LHCN-M2 (cell line): ENCODE measurements at places on chromosomes 2 and 18. TPM values are rescaled to one million over a fixed set of nuclear protein-coding genes. Genes with fewer than 3 reads are reported as not detected.

TGFA gene
- total RNA-seq: not detected in 2 replicates

SATB2 gene
- total RNA-seq: 9.6 and 10.3 TPM in 2 replicates

ADCYAP1 gene
- total RNA-seq: not detected in 2 replicates

ALPP gene
- total RNA-seq: not detected in 2 replicates

SPHKAP gene
- total RNA-seq: not detected in 2 replicates

RNF181 gene
- total RNA-seq: 235 and 236 TPM in 2 replicates

HOXD3 gene
- not detected in 2 replicates for total RNA-seq

GCKR gene
- total RNA-seq: 0.11 and 0.32 TPM in 2 replicates

DSEL gene
- total RNA-seq: 157 and 164 TPM in 2 replicates

EGR4 gene
- not detected in 2 replicates for total RNA-seq

CHRNG gene
- total RNA-seq: 0.83 and 5.5 TPM in 2 replicates

PAX8 gene
- total RNA-seq: 2.3 and 4.2 TPM in 2 replicates

PXDN gene
- 122 and 126 TPM in 2 replicates for total RNA-seq

PLEKHH2 gene
- total RNA-seq: 1.1 and 2.8 TPM in 2 replicates

OTOF gene
- total RNA-seq: 0.06 and 0.83 TPM in 2 replicates

GRCh38 chr2:37742286-37742685 is 70.8 kb upstream of the CDC42EP3 start:
- peak; percentile 54 for DNase-seq

GRCh38 chr18:75582406-75582821 is 154.9 kb upstream of the SMIM21 start:
- peak; percentile 97 for DNase-seq

DNA sequence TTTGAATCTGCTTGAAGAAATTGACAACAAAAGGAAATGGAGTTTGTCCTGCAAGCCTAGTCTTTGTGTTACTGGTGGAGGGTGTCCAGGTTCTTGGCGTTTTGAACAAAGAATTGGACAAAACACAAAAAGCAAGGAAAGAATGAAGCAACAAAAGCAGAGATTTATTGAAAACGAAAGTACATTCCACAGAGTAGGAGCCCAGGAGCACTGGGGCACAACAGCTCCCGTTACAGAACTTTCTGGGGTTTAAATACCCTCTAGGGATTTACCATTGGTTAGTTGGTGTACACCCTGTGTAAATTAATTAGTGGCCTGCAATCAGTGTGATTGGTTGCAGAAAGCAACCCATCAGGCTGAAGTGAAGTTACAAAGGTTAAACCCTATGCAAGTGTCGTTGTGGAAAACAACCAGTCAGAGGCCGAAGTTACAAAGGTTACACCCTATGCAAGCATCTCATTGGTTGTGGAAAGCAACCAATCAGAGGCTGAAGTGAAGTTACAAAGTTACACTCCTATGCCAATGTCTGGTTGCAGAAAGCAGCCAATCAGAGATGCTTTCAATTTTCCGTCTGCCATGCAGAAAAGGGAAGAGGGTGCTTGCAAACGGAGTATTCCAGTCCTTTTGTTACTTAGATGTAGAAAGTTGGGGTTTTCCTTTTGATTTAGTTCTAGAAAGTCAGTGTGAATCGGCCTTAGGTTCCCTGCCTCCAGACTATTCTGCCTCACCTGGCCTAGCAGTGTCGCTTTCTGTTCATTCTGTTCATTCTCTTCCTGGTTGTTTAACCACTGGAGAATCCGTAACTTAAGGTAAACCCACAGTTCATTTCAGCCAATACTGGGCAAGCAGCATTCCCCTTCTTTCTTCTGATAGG is 47.6 kb upstream of the PTH2R start:
- DNase-seq: no peak

GRCh38 chr2:62705859-62706720 is 577 bp downstream of the EHBP1 start:
- DNase-seq: peak; percentile 58

GRCh38 chr2:20625491-20626391 is 25.2 kb downstream of the HS1BP3 start:
- no peak for DNase-seq

DNA sequence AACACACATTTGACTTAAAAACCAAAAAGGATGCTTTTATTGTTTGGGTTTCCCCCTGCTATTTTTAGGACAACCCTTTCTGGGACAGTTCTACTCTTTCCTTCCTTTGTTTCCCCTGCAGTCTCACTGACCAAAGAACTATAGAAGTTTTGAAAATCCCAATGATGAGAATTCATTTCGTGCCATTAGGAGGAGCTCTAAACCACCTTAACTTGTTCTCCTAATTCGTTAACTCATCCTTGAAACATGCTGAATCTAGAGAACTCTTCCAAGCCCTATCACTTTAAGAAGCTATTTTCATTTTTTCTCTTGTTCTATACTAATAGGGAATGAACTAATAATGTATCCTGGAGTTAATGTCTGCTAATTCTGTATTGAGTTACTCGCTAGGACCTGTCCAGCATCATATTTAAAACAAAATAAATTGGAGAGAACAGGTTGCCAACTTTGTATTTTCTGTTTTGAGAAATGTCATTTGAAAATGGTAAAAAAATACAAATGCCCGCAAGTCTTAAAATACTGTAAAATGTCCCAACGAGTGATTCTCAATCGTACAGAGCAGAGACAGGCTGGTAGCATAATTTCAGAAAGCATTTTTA is 62.9 kb downstream of the AFTPH start:
- DNase-seq: peak; percentile 51

- DNase-seq: no peak
Observed at GRCh38 chr2:219309278-219309677, at the start of gene PTPRN. Gene PTPRN, minus strand, starts transcription at chr2:219309401. Its CDS starts 69 bp downstream, at chr2:219309332.

DNA sequence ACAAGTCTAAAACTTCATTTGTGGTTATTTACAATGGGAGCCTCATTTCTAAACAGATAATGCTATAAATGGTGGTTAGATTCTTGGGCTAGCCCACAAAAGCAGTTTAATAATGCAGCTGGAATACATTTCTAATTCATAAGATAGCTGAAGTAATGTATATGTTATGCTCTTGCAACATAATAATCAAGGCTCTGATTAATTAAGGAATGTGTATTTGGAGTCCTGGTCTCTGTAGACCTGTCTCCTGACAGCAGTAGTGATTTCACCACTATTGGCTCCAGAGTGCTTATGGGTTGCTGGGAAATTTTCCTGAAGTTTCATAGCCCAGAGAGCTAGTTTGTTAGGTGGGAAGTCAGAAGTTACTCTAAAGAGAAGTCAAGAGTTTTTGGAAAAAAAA is 21.3 kb upstream of the CDC42EP3 start:
- DNase-seq: no peak

DNA sequence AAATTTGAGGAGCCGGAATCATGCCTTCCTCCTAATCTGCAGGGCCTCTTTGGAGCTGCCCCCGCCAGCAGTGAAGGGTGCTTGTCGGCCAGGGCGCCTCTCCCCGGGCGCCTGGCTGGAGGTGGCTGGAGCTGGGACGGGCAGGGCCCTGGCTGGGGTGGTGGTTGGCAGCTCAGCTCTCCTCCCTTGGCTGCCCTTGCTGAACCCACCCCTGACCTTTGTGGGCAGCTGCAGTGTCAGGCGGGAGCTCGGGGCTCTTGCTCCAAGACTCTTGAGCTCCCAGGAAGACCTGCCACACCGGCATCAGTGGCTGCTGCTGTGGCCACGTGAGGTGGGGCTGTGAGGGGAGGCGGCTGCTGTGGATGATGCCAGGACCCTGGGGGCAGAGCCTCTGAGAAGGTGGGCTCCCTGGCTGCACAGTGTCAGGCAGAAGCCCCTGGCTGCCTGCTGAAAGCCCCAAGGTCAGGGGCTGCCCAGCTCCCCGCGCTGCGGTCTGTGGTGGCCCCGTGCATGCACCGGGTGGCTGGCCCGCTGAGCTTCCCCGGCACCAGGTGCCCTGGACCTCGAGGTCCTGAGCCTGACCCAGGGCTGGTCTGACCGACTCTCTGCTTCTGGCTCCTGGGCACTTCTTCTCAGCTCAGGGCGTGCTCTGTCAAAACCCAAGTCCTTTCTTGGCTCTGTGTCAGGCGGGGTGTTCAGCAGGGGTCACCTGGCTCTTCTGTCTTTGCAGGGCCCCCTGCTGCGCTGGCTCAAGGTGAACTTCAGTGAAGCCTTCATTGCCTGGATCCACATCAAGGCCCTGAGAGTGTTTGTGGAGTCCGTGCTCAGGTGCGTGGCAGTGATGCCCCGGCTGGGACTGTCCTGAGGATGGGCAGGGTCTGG is 34.5 kb downstream of the PDIA6 start:
- no peak for DNase-seq

DNA sequence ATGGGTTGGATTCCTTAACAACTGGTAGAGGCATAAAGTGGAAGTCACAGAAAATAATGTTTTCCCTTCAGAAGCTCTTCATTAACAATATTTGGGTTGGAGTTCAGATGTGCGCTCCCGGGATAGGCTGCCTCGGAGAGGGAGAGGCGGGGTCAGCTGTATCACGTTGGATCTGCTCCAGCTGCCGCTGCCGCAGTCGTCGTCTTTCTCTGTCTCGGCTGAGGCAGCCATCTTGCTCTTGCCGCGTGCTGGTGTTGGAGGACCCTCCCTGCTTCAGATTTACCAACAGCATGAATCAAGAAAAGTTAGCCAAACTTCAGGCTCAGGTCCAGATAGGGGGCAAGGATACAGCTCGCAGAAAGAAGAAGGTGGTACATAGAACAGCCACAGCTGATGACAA is 35.1 kb downstream of the TANC1 start:
- no peak for DNase-seq

- no peak for DNase-seq
Observed at GRCh38 chr18:31490833-31491232, 7.1 kb upstream of the DSG2 start.

DNA sequence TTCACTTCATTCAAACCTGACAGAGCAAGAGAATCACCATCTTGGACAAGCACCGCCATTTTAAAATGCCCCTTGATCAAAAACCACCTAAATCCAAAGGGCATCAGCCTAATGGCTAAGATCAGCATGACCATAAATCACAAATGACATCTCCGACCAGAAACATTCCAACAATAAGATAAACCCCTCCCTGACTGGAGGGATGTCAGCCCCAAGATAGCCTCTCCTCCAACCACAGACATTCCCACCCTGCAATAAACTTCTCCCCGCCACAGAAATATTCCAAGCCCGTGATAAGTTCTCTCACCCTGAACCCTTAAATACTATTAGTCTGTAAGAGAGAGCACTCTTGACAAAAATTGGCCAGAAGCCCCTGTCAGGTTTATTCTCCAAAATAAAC is 21.6 kb upstream of the LYPD1 start:
- DNase-seq: no peak

GRCh38 chr2:127219171-127220070 is 678 bp downstream of the CYP27C1 start:
- DNase-seq: no peak

DNA sequence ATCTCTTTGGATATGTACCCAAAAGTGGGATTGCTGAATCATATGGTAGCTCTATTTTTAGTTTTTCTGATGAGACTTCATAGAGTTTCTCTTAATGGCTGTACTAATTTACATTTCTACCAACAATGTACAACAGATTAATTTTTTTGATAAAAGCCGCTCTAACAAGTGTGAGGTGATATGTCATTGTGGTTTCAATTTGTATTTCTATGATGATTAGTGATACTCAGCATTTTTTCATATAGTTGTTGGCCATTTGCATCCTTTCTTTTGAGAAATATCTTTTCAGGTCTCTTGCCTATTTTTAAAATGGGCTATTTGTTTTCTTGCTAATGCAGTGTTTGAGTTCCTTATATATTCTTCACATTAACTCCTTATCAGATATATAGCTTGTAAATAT is 4.3 kb downstream of the IL18RAP start:
- DNase-seq: no peak

- DNase-seq: no peak
Observed at GRCh38 chr2:69645921-69646320, 2.4 kb upstream of the AAK1 start.

- no peak for DNase-seq
Observed at GRCh38 chr2:15890936-15891905, 49.1 kb upstream of the MYCN start.

GRCh38 chr2:27185331-27186026 is 26.4 kb upstream of the ATRAID start:
- DNase-seq: peak; percentile 39

DNA sequence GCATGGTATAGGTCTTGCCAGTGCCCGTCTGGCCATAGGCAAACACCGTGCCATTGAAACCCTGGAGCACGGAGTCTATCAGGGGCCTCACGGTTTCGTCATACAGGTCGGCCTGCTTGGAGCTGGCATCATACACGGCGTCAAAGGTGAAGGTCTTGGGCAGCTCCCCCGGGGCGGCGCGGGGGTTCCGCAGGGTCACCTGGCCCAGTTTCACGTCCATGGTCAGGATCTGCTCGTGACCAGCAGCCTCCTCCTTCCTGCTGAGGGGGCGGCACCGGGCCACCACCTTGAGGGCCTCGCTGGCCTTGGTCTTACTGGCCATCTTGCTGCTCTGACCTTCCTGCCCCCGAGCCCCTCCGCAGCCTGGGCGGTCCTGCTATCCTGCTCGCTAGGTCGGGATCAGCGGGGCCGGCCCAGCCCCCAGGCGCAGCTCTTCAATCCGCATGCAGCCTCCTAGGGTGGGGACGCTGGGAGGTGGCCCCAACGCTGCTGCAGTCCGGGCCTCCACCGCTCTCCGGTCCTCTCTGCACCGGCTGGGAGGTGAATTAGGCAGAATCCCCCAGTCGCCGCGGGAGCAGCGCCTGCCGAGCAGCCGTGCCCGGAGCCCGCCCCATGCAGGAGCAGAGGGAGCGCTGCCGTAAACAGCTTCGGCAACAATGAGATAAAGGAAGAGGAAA is 563 bp downstream of the KIF3C start:
- DNase-seq: no peak

GRCh38 chr2:98601532-98602132 is 6.7 kb downstream of the COA5 start:
- peak; percentile 20 for DNase-seq

- DNase-seq: no peak
Observed at GRCh38 chr2:148103946-148104345, 83.1 kb downstream of the MBD5 start.

DNA sequence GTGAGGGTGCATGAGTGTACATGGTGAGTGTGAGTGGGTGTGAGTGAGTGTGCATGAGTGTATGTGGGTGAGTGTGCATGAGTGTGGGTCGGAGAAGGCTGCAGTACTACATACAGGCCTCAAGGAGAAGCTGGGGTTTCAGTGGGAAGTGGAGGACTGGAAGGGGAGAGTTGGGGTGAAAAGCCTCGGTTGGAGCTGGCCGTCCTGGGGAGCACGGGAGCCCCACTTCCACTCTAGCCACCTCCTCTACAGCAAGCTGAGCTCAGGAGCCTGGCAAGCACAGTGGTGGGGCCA is 68.7 kb upstream of the HPCAL1 start:
- no peak for DNase-seq

GRCh38 chr2:230124757-230125431 is 56.2 kb upstream of the SLC16A14 start:
- DNase-seq: no peak

DNA sequence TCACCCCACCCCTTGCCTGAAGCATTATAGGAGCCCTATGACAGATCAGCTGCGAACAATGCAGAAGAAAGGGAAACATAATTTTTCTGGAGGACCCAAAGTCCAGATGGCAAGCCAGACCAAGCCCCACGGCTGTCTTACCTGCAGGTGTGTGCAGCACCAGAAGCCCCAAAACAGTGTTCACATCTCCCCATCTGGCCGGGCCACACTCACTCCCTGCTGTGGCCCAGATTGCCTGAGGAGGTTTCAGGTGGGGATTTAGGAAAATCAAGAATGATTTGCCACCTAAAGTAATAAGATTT is 11.7 kb upstream of the STK17B start:
- DNase-seq: no peak
